ENCODE measurements at places on chromosomes 11 and 22.

- peak; percentile 80 for DNase-seq
Observed at GRCh38 chr11:2149864-2150847, 10.9 kb downstream of the INS start.

GRCh38 chr11:1070594-1071462 lies 3.8 kb upstream of the MUC2 start:
- DNase-seq: no peak

GRCh38 chr11:130715085-130715876 lies 201.0 kb downstream of the SNX19 start:
- no peak for DNase-seq

DNA sequence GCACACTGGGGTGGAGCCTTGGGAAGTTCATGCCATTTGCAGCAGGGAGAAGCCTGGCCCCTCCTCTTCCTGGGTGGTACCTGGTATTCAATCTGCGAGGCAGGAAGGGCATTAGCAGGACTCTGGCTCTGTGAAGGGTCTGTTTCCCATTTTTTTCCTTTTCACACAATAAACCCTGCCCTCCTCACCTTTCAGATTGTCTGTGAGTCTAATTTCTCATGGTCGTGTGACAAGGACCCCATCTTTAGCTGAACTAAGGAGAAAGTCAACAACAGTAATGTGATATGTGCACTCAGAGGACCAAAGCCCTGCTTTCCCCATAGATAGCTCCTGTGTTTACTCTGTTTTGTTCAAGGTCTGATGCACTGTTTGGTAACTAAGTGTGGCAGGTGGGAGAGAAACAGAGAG lies 26.6 kb upstream of the CASP4 start:
- no peak for DNase-seq

DNA sequence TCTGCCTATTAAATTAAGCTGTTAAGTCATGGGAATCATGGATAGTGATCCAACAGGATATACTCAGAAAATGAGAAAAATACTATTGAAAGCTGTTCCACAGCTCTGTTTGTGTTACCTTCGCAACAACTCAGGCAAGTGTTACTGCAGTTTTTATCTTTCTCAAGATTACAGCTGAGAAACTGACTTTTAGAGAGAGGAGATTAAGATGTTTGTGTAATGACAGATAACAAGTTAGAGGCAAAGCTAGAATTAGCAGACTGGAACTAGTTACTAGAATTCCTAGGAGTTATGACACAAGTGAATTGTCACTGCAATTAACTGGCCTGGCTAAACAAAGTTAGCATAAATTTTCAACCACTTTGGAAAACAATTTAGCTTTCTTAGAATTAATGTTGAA lies 1.6 kb downstream of the SLN start:
- no peak for DNase-seq

DNA sequence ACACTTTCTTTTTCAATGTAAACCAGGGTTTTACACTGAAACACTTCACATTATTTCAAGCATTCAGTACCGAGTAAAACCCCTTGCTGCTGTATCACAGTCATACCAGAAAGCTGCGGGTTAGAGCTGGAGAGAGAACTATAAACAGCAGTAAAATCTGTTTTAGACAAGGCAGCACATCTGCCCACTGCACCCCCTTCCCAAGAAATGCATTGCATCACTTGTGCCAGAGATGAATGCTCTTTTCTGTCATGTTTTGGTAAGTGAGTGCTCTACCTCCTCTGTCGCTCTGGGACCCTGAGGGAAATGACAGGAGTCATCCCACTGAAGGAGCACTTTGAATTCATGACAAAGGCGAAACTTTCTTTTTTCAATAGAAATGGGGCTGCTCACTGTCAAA lies 107.2 kb downstream of the MAML2 start:
- no peak for DNase-seq

DNA sequence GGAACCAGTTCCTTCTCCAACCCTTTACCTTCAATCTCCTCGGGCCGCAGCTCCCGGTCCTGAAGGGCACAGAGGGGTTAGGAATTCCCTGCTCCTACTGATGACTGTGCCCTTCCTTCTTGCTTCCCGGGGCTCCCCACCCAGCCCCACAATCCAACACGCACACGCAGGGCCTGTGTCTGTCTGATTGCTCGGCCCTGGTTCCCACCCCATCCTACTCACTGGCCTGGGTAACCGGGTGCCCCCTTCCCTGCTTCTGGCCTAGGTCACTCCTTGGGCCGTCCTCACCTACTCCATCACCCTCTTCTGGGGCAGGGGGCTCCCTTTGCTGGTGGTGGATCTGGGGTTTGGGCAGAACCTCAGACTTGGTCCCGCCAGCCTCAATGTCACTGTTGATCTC lies 1.3 kb downstream of the CABP2 start:
- no peak for DNase-seq

DNA sequence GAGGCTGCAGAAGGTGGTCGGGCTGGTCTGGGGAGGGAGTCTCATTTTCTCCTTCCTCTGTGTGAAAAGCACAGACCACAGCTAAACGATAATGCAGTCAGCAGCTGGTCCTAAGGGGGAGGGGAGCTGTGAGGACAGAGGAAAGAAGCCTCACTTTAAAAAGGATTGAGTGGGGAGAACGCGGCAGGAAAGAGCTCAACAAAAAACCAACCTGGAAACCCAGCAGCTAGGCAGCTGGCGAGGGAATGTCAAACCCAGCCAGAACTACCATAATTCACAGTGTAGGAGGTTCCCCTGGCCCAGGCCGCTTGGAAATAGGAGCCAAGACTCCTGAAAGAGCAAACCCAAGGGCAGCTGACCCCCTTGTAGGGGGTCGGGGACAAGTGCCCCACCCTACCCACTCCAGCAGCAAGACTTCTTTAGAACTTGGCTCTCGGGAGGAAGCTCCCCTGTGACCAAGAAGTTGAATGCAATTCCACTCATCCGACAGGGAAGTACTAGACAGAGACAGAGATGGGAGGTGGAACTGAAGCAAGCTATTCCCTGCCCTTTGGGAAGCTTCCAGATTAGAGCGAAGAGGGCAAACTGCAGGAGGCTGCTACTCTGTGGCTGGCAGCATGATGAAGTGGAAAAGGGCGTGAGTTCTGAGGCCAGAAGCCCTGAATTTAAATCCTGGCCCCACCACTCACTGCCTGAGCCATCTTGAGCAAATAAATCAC lies 16.5 kb upstream of the DGKZ start:
- DNase-seq: peak; percentile 52

DNA sequence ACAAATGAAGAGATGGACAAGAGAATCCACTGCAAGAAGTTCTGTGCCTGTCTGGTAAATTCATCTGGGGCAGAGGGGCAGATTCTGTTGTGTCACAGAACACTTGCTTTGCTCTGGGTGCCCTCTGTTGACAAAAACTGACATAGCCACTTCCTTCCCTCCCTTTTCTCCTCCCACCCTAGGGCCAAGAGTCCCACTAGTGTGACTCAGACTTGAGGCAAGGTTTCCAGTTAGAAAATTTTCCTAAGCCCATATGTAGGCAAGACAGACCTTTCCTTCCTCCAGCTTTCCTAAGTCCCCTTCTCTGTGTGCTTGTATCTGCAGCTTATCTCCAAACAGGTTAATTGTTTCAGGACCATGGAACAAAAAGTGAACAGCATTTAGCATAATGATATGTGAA lies 106.8 kb downstream of the RBFOX2 start:
- peak; percentile 22 for DNase-seq

DNA sequence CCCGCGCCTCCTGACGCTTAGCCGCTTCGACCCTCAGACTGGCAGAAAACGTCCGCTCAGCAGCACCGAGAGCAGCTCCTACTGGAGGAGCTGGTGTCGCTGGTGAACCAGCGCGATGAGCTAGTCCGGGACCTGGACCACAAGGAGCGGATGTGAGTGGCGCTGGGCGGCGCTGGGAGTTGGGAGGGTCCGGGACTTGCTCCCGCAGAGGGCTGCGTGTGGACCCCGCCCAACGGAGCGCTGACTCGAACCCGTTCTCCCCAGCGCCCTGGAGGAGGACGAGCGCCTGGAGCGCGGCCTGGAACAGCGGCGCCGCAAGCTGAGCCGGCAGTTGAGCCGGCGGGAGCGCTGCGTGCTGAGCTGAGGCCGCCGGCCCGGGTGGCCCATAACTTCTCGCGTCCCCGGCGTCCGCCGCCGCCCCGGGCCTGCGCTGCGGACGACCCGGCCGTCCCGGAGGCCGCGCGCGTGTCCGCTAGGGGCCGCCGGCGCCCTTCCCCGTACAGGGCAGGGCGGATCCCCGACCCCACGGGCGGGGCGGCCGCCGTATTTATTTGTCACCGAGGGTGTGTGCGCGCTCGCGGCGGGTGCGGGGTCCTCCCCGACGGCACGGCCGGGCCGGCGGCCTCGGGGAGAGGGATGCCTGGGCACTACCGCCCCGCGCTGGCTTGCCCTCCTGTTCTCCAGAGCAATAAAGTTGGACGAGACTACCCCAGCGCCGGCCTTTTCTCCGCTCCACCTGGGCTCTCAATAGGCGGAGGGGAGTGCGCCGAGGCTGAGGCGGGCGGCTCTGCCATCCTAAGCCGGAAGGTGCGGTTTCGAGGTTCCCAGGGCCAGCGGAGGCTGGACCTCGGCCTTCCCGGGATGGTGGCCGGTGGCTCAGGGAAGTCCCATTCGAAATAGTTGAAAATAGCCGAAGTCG lies 3.4 kb downstream of the KCNK7 start:
- peak; percentile 81 for DNase-seq

DNA sequence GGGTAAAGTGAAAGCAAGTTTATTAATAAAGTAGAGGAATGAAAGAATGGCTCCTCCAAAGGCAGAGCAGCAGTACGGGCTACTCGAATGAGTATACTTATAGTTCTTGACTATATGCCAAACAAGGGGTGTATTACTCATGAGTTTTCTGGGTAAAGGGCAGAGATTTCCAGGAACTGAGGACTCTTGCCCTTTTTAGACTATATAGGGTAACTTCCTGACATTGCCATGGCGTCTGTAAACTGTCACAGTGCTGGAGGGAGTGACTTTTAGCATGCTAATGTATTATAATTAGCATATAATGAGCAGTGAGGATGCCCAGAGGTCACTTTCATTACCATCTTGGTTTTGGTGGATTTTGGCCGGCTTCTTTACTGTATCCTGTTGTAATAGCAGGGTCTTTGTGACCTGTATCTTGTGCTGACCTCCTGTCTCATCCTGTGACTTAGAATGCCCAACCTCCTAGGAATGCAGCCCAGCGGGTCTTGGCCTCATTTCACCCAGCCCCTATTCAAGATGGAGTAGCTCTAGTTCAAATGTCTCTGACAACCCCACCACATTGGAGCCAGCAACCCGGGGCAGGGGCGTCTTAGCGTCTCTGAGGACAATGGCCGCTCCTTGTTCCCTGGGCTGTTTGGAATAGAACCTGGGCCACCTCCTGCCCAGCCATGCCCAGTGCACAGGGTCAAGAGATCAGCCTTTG lies 34.9 kb upstream of the CD82 start:
- no peak for DNase-seq

DNA sequence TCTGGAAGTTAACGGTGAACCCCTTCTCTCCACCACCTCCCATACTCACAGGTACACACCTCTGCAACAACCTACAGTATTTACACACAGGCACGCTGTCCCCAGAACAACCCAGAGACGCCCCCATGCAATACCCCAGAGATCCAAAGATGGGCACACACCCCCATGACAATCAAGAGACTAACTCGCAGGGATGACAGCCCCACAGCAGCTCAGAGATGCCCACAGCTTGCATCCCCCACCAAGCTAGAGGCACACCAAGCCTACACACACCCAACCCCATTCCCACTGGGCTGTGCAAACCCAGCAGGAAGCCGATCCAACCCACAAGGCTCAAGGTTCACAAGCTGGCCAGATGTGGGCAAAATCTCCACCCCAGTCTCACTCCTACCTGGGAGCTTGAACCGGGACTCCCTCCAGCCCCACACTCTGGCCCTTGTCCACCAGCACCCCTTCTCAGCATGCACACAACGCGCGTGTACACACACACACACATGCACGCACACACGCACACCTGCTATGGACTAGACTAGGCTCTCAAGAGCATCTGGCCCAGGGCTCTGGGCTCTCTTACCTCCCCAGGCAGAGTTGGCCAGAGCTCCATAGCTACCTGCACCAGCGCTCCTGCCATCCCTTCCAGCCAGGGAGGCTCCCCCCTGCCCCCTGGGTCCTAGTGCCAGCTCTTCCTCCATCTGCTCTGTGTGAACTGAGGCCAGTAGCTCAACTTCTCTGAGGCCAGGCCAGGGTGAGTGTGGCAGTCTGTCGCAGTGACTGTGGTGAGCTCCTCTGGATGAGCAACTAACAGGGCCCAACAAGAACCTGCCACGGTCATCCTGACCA lies 11.5 kb downstream of the STARD10 start:
- peak; percentile 47 for DNase-seq

DNA sequence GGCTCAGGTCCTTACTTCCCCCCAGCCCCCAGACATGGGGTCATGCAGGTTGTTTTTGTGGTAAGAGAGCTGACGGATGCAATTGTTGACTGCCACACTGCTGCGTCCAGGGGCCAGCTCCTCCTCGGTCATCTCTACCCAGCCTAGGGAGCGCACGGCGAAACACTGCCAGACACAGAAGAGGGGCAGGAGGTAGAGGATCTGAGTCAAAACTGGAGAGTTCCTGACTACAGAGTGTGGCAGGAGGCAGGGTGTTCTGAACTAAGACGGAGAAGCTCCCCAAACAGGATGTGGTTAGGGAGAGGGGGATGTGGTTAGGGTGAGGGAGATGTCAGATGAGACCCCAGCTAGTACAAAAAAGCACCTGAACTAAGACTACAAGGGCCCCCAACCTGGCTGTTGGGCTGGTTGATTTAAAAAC lies 12.3 kb downstream of the SMPD1 start:
- DNase-seq: no peak

- peak; percentile 79 for DNase-seq
Observed at GRCh38 chr11:12827929-12828812, 153.9 kb downstream of the TEAD1 start.

DNA sequence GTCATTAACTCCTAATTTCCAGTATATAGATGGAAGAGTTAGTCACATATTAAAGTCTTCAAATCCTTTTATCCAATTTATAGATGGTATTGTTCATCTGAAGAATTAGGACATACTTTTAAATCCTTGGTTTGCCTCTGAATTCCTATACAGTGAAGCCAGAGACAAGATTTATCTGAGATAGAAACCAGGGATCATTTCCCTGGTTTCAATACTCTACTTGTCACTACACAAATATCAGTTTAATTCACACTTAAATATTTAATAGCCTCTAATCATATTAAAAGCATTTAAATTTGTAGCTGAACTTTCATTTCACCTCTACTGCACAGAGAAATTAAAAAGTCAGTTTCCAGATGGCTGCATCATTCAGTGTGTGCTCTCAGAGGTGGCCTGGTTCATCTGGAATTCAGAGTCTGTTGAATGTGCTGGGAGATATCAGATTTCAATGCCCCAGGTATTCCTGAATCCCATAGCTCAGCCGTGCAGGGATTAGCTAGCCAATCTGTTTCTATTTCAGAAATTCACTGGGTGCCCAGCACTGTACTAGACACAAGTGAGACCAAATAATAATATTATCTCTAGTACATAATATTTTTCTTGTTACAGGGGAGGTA lies 344.3 kb downstream of the AASDHPPT start:
- DNase-seq: no peak

GRCh38 chr11:86693518-86693917 lies 21.1 kb upstream of the ME3 start:
- no peak for DNase-seq

- DNase-seq: no peak
Observed at GRCh38 chr11:626475-627307, at the start of gene SCT. TSS of gene SCT (minus strand) at chr11:627181. CDS start at chr11:627143, 38 bp downstream.

Measured in retina (tissue), 1 donor.